ENCODE measurements at places on chromosomes 1 and 21. TPM values are rescaled to one million over a fixed set of nuclear protein-coding genes. Genes with fewer than 3 reads are reported as not detected.

The AADACL3 gene
- total RNA-seq: not detected

The FCRLA gene
- not detected for total RNA-seq

The TBX19 gene
- 2.2 TPM for total RNA-seq

The PIAS3 gene
- 40.1 TPM for total RNA-seq

The OR2M5 gene
- not detected for total RNA-seq

The ADCY10 gene
- total RNA-seq: not detected

The PM20D1 gene
- not detected for total RNA-seq

DNA sequence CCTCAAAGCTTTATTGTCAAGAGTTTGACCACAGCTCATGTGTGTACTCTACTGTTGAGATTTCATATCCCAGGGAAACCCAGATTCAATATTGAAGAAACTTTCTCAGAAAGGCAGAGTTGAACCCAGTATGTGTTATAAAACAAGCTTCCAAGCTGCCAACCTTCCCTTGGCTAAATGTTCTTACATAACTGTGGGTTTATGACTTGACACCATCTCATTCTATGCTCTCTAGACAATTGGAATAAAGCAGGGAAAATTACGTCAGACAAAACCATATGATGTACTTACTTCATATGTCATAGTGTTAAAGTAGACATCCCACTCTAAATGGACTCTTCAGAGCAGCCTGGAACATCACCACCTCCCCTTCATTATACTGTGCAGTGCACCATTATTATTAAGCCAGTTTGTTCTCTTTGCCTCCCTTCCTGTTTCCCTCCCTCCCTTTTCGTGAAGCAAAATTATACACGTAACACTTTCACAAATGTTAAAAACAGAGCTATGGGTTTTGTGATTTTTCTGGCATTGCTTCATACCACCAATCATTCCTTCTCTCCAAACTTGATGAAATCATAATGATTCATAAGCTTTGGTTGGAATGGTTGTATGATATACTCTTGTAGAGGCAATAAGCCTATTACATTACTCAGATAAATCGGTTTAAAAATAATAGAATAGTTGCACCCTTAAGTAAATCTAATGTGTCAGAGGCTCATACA lies 507.2 kb downstream of the LTN1 start:
- no peak overlapping the region for H3K27ac ChIP-seq
- H3K4me3 ChIP-seq: no peak overlapping the region
- DNase-seq: no peak
- no peaks in the 10 kb centered on the region for H3K27me3 ChIP-seq

DNA sequence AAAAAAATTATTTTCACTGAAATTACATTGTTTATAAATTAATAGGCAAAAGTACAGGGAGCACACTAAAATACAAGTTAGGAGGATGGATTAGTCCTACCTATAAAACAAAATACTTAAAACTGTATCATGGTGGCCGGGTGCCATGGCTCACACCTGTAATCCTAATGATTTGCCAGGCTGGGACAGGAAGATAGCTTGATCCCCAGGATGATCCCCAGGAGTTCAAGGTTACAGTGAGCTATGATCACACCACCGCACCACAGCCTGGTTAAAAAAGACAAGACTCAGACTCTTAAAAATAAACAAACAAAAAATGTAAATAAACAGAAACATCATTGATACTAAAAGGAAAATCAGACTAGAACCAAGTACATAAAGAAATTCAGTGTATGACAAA lies 53.5 kb downstream of the ASH1L start:
- H3K4me3 ChIP-seq: no peak overlapping the region
- peaks cover 5% of the 10 kb centered on the region for H3K36me3 ChIP-seq
- H3K4me1 ChIP-seq: no peaks in the 10 kb centered on the region
- no peaks in the 10 kb centered on the region for H3K27me3 ChIP-seq
- no peak overlapping the region for H3K27ac ChIP-seq

- H3K36me3 ChIP-seq: no peaks in the 10 kb centered on the region
- no peak overlapping the region for H3K27ac ChIP-seq
- DNase-seq: no peak
- no peak overlapping the region for H3K4me3 ChIP-seq
- peaks cover 20% of the 10 kb centered on the region for H3K4me1 ChIP-seq
Observed at GRCh38 chr1:164804366-164804765, 245.4 kb downstream of the PBX1 start.

- no peak overlapping the region for H3K27ac ChIP-seq
- no peak overlapping the region for H3K4me3 ChIP-seq
- DNase-seq: no peak
- no peaks in the 10 kb centered on the region for H3K27me3 ChIP-seq
- no peaks in the 10 kb centered on the region for H3K4me1 ChIP-seq
Observed at GRCh38 chr1:158155673-158156072, 25.0 kb upstream of the CD1D start.

All from endodermal cell (in vitro differentiated cells).